Right ventricle myocardium superior (tissue), 1 donor: ENCODE measurements at places on chromosomes 1 and 21. TPM values are rescaled to one million over a fixed set of nuclear protein-coding genes. Genes with fewer than 3 reads are reported as not detected.

DNA sequence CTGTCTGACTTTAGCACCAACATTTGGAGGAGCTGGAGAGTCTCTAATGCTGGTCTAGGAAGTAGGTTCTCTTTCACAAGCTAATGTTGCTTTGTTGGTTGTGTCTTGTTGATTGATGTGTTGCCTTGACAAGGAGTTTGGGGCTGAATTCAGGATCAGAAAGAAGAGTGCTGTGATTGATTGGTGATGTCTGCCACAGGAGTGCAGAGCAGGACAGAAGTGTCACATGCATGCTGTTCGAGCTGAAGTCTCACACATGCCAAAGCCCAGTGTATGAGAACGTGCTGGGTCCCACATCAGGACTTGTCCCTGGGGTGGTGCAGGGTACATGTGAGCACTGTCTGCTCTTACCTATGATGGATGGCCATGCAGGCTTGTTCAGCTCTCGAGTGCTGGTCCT lies 694.4 kb downstream of the MATN1 start:
- no peak for DNase-seq

The KCNN3 gene
- total RNA-seq: 3.4 TPM

GRCh38 chr1:12480748-12481362 lies 137.2 kb downstream of the DHRS3 start:
- no peak for DNase-seq

GRCh38 chr1:15148004-15148403 lies 5.5 kb upstream of the TMEM51 start:
- DNase-seq: no peak

GRCh38 chr1:1239227-1239613 lies 7.2 kb downstream of the B3GALT6 start:
- DNase-seq: no peak

The ATAD3B gene
- 7.9 TPM for total RNA-seq

DNA sequence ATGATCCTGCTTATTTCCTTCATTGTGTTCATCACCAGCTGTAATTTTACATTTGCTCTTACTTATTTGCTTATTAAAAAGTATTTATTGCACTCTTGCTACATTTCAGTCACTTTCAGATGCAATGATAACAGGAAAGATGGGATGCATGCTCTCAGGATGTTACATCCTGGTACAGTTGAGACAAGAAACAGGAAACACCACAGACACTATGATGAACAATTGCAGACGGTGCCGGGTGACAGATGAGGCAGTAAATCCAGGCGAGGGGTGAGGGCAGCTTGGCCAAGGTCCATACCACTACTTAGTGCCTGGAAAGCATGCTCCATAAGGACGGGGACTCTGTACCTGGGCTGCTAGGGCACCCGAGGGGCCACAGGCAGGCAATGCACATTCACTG lies 156.6 kb upstream of the RAB4A start:
- no peak for DNase-seq

DNA sequence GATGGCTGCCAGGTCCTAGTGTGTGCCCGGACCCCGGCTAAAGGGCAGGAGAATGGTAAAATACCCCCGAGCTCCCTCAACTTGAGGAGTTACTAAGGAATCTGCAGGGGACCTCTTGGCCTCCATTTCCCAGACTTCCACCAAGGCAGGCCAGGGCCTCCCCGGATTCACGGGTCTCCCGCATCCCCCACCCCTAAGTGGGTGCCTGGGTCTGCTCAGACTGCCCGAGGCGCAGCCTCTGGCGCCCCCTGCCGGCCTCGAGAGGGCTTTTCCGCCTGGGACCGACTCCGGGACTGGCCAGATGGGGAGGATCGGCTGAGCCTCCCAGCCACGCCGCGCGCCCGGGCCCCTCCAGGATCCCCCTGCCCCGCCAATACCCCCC lies 1.7 kb downstream of the PLEKHG5 start:
- DNase-seq: peak; percentile 80

DNA sequence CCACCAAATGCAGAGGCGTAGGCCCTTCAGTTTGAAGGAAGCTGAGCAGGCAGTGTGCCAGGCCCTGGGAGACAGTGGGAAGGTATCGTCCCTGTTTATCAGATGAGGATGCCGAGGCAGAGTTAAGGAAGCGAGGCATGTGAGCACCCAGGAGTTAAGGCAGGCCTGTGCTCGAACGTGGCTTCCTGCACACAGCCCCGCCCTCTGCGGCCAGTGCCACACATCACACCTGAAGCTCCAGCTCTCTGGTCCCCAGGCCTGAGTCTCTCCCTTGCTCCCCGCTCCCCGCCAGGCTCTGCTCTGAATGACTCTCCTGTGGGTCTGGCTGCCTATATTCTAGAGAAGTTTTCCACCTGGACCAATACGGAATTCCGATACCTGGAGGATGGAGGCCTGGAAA lies 32.1 kb downstream of the EPHX1 start:
- DNase-seq: peak; percentile 34

DNA sequence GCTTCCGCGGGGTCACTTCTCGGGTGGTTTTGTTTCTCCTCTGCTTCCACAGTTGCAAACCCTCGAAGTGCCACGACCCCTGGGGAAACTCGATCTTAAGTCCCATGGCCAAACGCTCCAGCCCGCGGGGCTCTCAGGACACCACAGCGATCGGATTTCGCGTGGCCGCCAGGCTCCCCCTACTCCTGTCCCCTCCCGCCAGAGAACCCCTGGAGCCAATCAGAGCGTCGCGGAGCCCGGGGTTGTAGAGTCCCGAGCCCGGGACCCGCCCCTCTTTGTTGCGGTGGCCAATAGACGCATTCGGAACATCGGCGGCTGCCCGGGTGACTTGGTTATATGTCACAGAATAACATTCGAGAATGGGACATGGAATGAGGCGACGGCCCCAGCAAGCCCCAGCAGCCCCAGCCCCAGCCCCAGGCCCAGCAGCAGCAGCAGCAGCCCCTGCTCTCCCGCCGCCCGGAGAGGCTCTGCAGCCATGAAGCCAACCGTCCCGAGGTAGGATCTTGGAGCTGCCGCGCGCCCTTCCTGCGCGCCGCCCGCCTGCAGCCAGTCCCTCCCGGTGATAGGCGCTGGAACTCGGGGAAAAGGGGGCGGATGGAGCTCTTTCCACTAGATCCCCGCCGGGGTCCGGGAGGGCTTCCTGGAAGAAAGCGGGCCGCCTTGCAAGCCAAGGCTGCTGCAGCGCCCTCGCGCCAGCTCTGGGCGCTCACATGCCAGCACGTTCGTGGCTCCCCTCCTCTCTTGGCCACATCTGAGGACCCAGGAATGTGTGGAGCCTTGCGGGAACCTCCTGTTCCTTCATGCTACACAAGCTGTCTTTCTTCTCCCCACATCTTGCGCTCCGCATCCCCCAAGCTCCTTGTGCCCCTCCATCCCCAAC lies at the start of gene VASH2:
Gene VASH2 (plus strand): TSS at position 299 of the 883 bp plus-strand sequence. CDS start 1,002 bp downstream, outside the sequence.
- DNase-seq: peak; percentile 94
